ENCODE measurements at places on chromosomes 12 and 14.

- DNase-seq, result no peak
Observed at GRCh38 chr12:126362493-126362892, 1297.3 kb downstream of the AACS start.

GRCh38 chr12:9727813-9728212, 5.1 kb downstream of the CLECL1 start:
- DNase-seq, result no peak

- no peak for DNase-seq
Observed at GRCh38 chr14:96501217-96501739, 904 bp upstream of the PAPOLA start.

DNA sequence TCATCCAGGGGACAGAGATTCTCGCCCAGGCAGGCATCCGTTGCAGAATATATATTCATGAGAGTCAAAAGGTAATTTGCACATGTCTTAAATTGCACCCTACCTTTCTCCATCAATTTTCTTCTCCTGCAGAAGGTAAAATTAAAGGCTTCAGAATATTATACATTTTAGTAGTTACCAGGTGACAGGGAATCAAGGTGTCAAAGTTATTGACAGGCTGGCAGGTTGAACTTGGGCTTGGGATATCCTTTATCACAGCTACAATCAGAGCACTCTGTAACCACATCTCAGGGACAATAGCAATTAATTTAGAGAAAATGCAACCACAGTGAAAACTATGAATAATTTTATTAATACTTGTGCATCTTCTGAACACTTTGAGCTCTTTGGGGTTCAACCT, 66.9 kb upstream of the GSC start:
- DNase-seq, result no peak
